ENCODE measurements at places on chromosomes 2 and 18.

GRCh38 chr2:29056452-29056851 lies 17.9 kb downstream of the PCARE start:
- no peak for DNase-seq

DNA sequence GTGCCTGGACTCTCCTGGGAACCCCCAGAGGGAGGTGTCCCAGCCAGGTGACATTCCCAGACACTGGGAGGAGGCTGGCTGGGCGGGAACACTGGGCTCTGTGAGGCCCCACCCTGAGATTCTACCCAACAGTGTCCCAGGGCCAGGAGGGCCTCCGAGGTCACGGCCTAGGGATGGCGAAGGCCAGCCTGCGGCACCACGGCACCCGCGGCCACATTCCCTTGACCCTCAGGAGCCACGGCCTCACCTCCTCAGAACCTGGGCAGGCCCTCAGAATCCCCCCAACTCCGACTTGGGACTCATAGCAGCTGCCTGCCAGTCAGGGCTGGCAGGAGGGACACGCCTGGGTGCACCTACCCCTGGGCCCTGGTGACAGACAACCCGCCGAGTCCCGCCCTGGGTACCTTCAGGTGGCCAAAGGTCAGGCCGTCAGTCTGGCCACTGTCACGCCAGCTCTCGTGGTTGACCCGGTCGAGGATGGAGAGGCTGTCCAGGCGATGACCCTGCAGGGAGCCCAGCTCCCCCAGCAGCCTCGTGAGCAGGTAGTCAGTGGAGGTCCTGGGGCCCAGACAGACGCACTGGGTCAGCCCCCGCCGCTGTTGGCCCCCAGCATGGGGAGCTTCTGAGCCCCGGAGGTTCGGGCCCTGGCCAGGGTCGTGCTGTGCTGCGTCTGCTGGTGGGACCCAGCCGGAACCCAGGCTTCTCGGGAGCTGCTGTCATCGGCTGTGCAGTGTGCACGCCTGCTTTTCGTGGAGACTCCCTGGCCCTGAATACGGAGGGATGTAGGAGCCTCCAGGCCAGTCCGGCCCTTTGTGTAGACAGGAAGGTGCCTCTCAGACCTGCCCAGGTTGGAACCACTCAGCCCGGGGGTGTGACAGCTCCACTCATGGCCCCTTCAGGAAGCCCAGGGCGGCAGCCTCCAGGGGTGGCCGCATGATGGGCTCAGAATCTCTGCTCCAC lies 6.1 kb downstream of the MAB21L4 start:
- DNase-seq: no peak

- no peak for DNase-seq
These were observed 54.1 kb downstream of the CDC42EP3 start for GRCh38 chr2:37617119-37617892.

GRCh38 chr2:181890271-181890670 lies 1.3 kb upstream of the ITPRID2 start:
- DNase-seq: no peak

GRCh38 chr2:72915907-72916742 lies 1.2 kb upstream of the EMX1 start:
- DNase-seq: peak; percentile 46

DNA sequence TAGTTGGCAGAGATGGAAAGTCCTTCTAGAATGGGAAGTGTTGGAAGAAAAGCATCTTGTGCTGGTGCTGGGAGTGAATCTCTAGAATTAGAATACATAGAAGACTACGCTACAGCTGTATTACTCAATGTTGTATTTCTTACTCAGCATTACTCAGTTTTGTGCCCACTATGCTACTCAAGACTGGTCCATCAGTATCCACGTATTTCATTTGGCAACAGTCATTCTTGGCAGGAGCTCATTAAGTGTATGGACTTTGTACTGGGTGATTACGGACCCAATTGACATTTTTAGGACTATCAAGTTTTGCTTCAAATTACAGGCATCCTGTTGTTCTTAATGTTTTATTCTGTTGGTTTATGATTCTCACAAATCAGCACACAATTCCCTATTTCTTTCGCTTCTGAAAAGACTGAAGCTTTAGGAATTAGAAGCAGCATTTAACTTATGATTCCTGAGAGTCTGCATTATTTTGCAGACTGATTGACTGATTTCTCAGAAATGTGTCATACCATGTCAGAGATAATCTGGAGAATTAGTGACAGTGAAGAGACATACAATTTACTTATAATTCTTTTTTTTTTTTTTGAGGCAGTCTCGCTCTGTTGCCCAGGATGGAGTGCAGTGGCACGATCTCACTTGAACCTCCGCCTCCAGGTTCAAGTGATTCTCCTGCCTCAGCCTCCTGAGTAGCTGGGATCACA lies 136.9 kb downstream of the MYO3B start:
- DNase-seq: no peak

DNA sequence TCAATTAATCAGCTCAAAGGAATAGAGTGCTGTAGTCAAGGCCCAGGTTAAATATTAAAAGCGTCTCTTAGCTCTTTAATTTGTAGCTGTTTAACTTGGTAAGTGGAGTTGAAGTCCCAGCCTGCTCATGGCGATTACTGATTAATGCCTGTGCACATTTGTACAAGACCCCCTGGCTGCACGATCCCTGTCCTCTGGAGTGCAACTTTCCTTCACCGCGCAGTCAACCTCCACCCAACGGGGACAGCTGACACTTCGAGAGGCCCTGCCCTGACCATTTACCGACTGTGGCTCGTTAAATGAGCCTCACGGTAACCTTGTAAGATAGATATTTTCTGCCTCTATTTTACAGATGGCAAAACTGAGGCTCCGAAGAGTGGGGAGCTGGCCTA lies 5.5 kb upstream of the CYS1 start:
- DNase-seq: no peak

GRCh38 chr2:58730764-58731487 lies 489.8 kb upstream of the FANCL start:
- DNase-seq: no peak

DNA sequence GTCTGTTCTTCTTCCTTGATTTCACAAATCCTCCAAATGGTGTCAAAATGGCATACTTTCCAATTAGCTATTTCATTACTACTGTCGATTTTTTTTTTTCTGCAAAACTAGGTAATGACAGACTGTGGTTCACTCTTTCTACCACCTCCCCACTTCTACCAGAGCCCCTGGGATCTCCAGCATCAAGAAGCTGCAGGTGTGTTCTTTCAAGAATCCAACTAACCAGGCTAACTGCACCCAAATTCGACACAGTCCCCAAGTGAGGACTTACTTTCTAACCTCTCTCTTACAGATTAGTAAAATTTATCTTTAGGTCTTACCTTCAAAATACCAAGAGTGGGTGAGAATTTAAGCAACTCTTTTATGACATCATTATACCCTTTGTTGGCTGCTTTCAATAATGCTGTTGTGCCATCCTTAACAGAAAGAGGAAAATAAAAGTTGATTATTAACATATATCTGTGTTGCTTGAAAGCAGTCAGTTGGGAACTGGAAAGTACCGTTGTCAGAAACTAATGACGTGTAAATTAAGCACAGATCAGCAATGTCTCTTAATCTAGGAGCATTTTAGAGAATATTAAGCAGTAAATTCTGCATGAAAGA lies 31.2 kb upstream of the NPC1 start:
- DNase-seq: no peak

DNA sequence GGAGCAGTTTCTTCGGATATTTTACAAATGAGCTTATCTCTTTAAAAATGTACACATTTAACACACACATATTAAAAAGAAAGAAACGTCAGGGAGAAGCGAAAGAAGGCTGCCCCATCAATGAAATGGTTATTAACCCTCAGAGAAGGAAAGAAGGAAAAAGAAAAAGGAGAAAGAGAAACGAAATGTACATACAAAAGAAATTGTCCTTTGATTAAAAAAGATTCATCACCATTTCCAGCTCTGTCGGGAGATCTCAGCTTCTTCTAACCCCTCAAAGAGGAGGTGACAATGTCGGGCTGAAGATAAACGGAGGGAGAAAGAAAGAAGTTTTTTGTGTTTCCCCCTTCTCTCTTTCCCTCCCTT lies 1.5 kb downstream of the IKZF2 start:
- no peak for DNase-seq

GRCh38 chr2:171726847-171727450 lies 39.7 kb downstream of the DYNC1I2 start:
- DNase-seq: no peak

DNA sequence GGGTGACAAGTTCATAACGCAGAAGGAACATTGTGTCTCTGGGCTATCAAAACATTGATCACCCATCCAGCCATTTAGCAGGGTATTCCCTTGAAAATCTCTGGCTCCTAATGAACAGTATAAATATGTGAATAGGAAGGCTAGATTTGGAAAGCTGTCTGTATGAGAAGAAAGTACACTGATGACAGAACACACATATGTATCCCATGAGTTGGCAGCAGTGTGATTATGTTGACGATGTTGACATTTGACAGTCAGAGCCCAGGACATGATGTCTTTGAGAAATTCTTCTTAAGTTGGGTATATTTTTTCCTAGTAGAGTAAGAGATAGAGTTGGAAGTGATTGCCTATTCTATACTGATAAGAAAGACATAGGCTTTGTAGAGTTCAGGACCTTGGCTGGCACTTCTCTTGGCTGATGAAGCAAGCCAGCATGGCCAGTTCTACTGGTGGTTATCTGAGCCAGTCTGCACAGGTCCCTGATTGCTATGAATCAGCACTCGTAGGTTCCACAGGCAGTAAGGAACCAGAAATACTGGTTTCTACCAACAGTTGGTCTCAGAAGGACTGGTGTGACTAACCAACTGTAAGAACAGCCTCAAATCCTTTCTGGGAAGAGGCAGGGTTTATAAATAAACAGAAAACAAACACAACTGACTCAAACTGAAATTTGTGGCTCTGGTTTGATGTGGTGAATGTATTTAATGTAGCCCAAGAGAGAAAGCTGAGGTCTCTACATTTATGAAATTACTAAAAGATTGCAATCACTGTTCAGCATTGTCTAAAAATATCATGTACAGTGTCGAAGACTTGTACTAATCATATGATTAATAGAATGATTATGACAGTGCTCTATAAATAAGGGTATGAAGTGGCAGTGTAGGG lies 43.9 kb upstream of the RAPH1 start:
- no peak for DNase-seq

DNA sequence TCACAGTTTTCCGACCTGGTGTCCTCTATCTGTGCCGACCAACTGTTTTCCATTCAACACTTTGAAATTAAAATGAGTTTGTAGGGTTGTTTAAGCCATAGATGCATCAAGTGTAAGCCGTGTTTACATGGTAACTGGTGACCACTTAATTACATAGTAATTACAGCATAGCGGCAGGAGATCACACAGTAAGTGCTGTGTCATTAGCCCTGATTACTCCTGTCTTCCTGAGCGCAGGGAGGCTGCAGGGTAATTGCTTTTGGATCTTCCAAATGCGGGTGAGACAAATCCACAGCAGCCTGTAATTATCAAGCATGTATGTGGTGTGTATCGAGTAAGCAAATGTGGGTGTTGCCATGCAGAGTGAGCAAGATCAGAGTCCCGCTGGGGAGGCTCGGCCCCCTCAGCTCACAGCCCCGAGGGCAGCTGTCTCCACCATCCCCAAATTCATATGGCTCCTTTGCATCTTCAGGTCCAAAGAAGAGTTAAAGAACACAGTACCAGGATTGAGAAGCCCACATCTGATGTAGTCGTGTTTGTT lies 71.5 kb upstream of the HDAC4 start:
- no peak for DNase-seq

DNA sequence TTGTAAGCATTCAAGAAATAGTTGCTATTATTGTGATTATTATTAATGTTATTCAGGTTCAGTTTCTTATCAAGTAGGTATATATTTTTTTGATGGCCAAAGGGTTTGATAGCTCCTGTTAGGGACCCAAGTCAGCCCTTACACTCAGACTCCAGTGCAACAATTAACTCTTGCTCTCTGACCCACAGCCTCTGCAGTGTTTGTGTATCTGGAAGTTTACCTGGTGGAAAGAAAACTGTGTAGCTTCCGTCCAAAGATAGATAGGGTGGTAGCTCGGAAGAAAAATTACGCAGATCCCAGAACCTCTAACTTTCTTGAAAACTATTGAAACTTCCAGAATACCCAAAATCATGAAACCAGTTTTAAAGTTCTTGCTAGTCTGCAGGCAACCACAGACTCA lies 58.6 kb upstream of the IGFBP2 start:
- no peak for DNase-seq

DNA sequence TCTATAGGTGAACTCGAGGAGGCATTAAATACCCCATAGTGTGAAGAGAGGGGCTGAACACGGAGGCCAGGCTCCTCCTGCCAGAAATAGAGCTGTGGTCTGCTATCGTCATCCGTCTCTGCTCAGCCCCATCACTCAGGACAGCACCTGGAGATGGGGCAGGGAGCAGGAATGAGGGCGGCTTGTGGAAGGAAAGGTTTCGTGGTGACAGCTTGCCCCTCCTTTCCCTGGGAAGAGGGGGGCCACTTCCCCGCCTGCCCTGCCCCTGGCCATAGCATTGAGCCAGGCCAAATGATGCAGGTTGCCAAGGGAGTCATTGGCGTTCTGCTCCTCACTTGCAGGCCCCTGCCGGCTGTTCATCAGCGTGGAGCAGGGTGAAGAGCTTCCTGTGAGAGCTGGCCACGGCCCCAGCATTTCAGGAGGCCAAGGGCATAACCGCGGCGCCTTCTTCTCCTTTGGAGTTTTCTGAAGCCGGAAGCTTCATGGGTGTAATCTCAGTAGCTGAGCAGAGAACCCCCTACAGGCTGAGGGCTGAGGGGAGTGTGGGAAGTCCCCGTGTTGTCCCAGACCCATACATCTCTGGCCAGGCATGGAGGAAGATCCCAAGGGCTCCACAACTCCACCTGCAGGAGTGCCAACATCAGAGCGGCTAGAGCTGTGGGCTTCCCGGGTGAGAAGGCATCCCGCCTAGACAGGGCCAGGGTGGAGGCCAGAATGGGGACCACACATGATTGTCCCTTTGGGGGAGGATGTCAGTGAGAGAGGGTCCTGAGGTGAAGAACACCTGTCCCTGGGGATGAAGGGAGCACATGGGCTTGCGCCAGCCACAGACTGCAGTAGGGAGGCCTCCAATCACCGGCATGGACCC lies 112.5 kb upstream of the GLI2 start:
- DNase-seq: no peak

GRCh38 chr2:126858436-126858835 lies 40.3 kb upstream of the TEX51 start:
- no peak for DNase-seq

DNA sequence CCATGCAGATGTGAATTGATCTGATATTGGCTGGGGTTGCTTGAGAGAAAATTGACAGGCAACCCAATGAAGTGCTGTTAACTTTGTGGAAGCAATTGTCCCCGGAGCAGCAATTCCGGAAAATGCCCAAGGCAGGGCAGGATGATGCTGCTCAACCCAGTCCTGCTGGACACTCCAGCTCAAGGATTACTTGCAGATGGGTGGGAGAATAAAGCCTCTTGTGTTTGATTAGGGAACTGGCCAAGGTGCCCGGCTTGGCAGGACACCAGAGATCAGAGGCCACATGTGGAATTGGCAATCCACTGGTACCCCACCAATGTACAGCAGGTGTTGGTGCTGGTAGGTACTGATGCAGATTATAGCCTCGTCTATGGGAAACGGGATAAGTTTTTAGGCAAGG lies 12.3 kb upstream of the C2orf42 start:
- DNase-seq: no peak

GRCh38 chr2:159755788-159756187 lies 42.2 kb downstream of the CD302 start:
- DNase-seq: no peak

Measured in CD4-positive, alpha-beta memory T cell (primary cell).